GM12878 (cell line): ENCODE measurements at places on chromosomes 5 and 9.

DNA sequence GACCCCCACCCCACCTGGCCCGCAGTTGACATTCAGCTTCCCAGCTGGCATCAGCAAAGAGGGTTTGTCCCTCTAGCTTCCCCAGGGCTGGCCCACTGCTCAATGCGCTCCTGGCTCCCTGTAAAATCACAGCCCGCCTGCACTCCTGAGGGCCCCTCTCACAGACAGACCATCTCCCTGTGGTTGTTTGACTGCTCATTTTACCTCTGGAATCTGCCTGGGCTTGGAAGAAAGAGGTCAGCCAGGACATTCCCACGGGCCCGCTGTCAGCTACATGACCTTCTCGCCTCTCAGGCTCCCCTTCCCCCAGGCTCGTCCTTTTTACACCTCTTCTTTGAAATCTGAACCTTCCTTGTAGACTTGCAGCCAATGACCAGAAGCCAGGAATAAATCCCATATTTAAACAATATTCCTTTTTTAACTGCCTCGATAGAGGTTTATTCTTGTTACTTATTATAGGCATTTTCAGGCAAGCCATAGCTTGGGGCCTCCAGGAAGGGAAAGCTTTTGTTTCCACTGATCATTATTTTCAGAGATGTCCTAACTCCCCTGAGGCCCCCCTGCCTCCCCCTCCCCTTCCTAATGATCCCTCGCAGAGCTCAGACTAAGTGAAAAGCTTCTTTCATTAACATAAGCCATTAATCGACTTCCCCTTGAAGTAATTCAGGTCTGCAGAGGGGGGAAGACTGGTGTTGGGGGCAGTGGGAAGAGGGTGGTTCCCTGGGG lies 76.3 kb upstream of the IQGAP2 start:
- no peak for DNase-seq
- H3K4me3 ChIP-seq: no peak overlapping the region
- no peaks in the 10 kb centered on the region for H3K27me3 ChIP-seq
- H3K36me3 ChIP-seq: no peaks in the 10 kb centered on the region
- no peak overlapping the region for H3K27ac ChIP-seq

GRCh38 chr9:87199278-87199677 lies 252.0 kb upstream of the GAS1 start:
- H3K36me3 ChIP-seq: no peaks in the 10 kb centered on the region
- no peaks in the 10 kb centered on the region for H3K4me1 ChIP-seq
- H3K4me3 ChIP-seq: no peak overlapping the region
- no peak overlapping the region for H3K27ac ChIP-seq

- no peaks in the 10 kb centered on the region for H3K27me3 ChIP-seq
- H3K36me3 ChIP-seq: peaks cover 8% of the 10 kb centered on the region
- no peak overlapping the region for H3K27ac ChIP-seq
- H3K4me3 ChIP-seq: no peak overlapping the region
- DNase-seq: no peak
- H3K4me1 ChIP-seq: peaks cover 21% of the 10 kb centered on the region
Measured at GRCh38 chr5:17275289-17276158, 58.1 kb downstream of the BASP1 start.

DNA sequence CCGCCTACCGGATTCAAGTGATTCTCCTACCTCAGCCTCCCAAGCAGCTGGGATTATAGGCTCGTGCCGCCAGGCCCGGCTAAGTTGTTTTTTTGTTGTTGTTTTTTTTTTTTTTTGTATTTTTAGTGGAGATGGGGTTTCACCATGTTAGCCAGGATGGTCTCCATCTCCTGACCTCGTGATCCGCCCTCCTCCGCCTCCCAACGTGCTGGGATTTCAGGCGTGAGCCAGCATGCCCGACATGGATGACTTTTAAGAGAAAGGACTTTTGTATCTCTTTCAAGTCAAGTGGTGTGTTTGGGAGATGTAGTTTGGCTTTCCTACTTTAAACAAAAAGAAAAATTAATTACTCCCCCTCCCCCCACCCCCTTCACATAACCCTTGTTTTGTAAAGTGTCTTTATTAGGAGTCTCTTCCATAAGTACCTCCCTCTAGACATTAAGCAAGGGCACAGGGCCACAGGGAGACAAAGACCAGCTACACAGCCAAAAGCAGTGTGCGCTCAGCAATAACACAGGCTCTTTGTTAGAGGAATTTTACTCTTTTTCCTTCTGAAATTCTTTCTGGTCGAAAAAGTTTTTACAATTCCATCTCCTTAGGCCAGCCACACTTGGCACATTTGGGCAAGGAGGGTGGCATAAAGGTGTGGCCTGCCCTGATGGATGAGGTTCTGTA lies 31.2 kb downstream of the JAKMIP2 start:
- H3K4me3 ChIP-seq: no peak overlapping the region
- no peaks in the 10 kb centered on the region for H3K36me3 ChIP-seq
- no peak for DNase-seq
- H3K27me3 ChIP-seq: no peaks in the 10 kb centered on the region
- no peaks in the 10 kb centered on the region for H3K4me1 ChIP-seq
- no peak overlapping the region for H3K27ac ChIP-seq

DNA sequence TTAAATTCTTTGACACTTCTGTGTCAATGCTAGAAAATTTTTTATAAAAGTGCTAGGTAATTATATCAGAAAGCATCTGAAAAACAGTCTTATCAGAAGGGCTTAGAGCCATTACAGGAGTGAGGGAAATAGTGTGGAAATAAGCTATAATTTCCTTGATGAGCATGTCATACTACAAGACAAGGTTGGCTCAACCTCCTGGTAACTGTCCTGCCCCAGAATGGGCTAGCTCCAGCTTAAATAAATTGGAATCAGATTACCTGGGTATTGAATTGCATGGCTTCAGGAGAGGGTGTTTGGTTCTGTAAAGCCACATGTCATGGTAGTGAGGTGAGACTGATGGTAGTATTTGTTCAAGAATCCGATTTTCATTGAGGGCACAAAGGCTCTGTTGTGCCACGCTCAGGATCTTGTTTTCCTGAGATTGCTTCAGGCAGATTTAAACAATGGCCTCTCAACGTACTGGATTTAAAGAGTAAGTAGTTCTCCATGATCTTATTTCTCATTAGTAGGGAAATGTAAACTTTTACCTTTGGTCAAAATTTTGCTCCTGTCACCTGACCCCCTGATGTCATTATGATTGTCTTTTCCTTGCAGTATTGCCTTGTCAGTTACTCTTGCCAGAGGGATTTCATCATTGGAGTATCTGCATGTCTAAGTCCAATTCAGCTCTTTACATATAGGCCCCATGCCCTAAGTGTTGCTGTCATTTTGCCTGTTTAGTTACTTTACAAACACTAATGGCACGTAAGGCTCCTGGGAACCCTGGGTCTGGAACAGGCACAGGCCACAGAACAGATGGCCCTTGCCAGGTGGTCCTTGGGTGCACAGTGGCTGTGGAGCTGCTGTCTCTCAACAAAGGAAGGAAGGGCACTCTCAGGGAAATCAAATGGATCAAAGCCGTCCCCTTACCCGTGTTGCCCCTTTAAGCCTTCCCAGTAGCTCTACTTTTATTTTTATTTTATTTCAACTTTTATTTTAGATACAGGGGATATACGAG lies 21.3 kb downstream of the TRIO start:
- H3K4me1 ChIP-seq: peaks cover 31% of the 10 kb centered on the region
- H3K27me3 ChIP-seq: no peaks in the 10 kb centered on the region
- H3K36me3 ChIP-seq: no peaks in the 10 kb centered on the region; the same call in 1 of the 2 replicates
- no peak for DNase-seq
- no peak overlapping the region for H3K4me3 ChIP-seq
- no peak overlapping the region for H3K27ac ChIP-seq

GRCh38 chr5:149210968-149211490 lies 60.6 kb upstream of the AFAP1L1 start:
- H3K4me1 ChIP-seq: no peaks in the 10 kb centered on the region
- H3K4me3 ChIP-seq: no peak overlapping the region
- H3K36me3 ChIP-seq: no peaks in the 10 kb centered on the region
- DNase-seq: no peak
